ENCODE measurements at places on chromosomes 11 and 22.
A peak's percentile ranks its signal among the peaks of the same experiment; 100 is the strongest.

DNA sequence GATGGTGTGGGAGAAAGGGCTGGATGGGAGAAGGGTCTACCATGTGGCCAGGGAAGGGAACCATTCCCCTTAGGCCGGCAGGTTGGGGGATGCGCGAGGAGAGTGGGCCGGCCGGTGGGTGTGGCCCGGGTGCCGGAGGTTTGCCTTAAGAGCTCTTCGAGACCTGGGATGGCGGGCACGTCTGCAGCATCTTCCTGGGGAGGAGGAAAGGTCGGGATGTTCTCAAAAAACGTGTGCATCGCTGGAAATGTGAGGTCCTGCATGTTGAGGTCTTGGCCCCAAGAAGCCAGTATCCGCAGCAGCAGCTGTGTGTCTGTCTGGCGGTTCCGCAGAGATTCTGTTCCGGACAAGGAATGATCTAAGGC lies 1.4 kb downstream of the NAV2 start:
- DNase-seq = no peak
- H3K4me3 ChIP-seq = no peak overlapping the region
- H3K27ac ChIP-seq = no peak overlapping the region
- H3K36me3 ChIP-seq = no peaks in the 10 kb centered on the region
- no peaks in the 10 kb centered on the region for H3K27me3 ChIP-seq
- H3K4me1 ChIP-seq = peaks cover 7% of the 10 kb centered on the region

DNA sequence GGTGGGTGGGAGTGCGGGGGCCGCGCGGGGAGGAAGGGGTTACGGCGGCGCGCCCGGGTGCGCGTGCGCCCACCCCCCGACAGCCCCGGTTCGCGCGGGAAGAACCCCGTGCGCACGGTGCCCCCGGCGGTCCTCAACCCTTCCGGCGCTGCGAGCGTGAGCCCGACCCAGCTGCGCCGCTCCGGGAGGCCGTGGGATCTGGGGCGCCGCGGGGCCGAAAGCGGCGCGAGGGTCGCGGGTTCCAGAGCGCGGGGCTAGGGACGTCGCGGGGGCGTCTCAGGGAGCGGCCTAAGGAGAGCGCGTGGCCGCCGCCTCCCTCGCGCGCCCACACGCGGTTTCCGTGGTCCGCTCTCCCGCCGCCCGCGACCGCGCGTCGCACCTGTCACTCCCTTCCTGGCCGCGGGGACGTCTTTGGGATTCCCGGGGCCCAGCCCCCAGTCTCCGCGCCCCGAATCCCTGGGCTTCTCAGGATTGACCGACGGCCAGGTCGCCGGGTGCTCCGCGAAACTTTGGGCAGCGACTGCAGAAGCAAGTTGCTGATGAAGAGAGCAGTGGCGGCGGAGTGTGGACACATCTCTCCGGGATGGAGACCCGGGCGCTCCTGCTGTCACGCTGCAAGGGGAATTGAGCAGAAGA lies 582 bp downstream of the SREBF2 start:
- peak; percentile 50 for DNase-seq
- H3K27ac ChIP-seq = peak overlapping the region; percentile 95

- no peak for DNase-seq
- no peaks in the 10 kb centered on the region for H3K27me3 ChIP-seq
- H3K4me1 ChIP-seq = peaks cover 15% of the 10 kb centered on the region
- no peak overlapping the region for H3K27ac ChIP-seq
Measured at GRCh38 chr11:108596701-108597100, 3.1 kb upstream of the EXPH5 start.

DNA sequence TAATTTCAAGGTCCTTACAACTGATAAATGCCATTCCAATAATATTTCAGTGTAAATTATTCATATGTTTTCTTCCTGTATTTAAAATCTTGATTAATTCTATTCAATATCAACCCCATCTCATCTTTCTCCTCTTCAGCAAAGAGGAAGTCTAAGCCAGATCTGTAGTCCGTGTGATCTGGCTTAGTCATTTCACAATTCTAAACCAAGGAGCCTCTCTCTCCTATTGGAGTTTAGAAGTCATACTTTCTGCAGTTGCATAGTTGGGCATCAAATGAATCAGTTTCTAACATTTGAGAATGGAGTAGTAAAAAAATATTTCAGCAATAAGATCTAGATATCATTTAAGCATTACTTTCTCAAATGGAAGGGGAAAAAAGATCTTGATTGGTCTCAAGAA lies 354.9 kb downstream of the JRKL start:
- peaks cover 10% of the 10 kb centered on the region for H3K4me1 ChIP-seq
- no peak for DNase-seq
- no peak overlapping the region for H3K4me3 ChIP-seq
- no peaks in the 10 kb centered on the region for H3K36me3 ChIP-seq
- no peaks in the 10 kb centered on the region for H3K27me3 ChIP-seq

GRCh38 chr11:12789596-12790215 lies 115.5 kb downstream of the TEAD1 start:
- H3K27ac ChIP-seq = no peak overlapping the region
- H3K4me3 ChIP-seq = no peak overlapping the region
- no peaks in the 10 kb centered on the region for H3K27me3 ChIP-seq
- no peaks in the 10 kb centered on the region for H3K36me3 ChIP-seq

Data from Caco-2 (cell line).